ENCODE measurements at places on chromosomes 6 and 20.

DNA sequence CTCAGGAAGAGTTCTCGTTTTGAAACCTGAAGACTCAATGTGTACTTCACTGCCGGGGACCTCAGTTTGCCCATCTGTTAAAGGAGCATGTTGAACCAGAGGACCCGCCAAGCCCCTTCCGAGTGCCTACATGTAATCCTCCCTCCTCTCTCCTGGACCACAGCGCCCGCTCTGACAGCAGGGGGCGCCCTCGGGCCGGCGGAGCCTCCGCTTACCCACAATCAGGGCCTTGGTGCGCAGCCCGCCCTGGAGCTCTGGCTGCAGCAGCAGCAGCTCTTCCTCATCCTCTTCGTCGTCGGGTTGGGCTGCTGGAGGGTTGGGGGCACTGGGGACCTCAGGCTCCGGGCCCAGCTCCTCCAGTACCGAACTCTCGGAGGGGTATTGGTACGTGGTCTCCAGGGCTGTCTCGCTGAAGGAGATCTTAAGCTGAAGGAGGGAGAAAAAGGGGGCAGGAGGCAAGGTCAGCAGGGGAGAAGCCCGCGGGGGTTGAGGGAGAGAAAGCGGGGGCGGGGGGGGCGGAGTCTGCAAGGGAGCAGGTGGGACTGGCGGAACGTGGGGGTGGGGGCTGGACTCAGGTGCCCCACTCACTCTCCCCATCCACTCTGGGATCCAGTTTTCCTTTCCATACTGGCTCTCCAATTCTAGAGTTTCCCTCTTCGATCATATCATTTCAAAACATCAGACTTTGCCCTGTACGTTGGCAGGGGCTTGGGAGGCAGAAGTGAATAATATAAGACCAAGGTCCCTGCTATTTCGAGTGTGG, 6.3 kb upstream of the DHX16 start:
- DNase-seq, result no peak

GRCh38 chr6:37004044-37004980, 1.1 kb upstream of the FGD2 start:
- no peak for DNase-seq

DNA sequence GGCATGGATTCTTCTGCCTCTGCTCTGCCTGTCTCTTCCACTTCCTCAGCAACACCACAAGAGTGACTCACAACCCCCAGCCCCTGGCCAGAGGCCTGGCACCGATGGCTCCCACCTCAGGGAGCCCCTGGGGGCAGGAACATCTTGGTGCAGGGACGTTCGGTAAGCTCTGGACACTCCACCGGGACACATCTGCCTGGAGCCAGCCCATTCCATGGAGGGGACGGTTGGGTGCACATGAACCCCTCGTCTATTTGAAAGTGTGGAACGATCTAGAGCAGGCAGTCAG, 246.5 kb downstream of the ERMARD start:
- no peak for DNase-seq

- no peak for DNase-seq
Measured at GRCh38 chr6:117138920-117139319, 126.4 kb upstream of the VGLL2 start.

- DNase-seq, result no peak
Measured at GRCh38 chr6:81739230-81740195, 13.0 kb downstream of the TENT5A start.

DNA sequence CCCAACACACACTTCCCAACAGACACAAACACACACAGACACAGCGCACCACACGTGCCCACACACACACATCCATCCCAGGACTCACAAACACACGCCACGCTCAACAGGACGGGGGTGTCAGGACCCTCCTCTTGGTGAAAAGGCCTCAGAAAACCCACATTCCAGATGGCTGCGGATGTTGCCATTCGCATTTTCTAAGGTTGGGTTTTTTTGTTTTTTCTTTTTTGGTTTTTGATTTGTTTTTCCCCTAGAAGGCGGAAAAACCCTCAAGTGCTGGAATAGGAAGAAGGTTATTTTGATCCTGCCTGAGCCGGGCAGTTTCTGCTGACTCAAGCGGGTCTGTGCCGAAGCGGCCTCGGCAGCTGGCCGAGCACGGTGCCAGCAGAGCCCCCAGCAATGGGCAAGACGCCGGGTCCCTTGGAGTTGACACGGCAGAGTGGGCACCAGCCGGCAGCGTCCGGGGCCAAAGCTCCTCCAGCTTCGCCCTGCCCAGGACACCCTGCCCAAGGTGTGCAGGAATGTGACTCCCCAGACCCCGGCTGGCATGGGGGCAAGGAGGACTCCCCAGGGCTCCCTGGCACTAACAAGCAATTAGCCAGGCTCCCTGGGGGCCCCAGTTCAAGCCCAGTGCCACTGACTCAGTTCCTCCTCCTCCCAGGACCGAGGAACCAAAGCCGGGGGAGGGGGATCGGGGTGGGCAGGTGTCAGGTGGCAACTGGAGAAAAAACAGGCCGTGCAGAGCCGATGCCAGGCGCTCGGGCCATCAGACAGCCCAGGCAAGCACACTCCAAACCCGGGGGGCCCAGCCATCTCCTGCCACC, 40.9 kb upstream of the ZBP1 start:
- DNase-seq, result no peak

GRCh38 chr6:41546866-41547798, 951 bp downstream of the FOXP4 start:
- no peak for DNase-seq

DNA sequence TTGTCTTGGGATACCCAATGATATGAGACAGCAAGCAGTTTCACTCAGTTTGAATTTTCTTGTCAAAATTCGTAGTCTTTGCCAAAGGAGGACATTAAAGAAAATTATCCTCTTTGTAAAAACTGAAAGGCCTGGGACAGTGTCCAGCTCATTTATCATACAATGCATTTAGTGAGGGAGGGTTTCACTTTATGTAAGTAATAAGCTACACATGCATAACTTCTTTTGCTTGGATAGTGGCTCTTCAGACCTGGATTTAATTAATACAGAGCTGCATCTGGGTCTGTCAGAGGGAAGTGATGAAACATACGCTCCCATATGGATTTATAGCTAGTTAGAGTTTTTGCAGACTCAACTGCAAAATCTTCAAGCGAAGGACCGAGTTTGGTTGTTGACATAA, 175.6 kb downstream of the PHACTR1 start:
- DNase-seq, result no peak

GRCh38 chr6:168315596-168315995, 4.0 kb downstream of the DACT2 start:
- no peak for DNase-seq

Data from AG04450 (cell line).